CD4-positive, alpha-beta T cell treated with Interleukin-10 for 1 hour (primary cell): ENCODE measurements at places on chromosomes 3 and 15.

DNA sequence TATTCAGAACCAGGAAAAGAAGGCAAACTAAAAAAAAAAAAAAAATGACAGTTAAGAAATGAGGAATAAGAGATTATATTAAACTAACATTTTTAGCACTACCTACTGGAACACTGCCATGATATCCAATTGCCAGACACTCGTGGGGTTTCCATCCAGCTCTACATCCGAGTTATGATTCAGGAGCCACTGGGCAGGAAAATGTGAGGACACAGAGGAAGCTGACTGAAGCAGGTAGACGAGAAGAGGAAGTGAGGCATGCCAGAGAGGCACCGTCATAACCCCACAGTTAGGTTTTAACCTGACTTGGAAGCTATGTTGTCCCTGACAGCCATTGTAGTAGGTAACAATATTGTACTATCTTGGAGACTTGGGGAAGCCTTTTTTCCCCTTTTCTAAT, 495.0 kb downstream of the NLGN1 start:
- no peak for DNase-seq

DNA sequence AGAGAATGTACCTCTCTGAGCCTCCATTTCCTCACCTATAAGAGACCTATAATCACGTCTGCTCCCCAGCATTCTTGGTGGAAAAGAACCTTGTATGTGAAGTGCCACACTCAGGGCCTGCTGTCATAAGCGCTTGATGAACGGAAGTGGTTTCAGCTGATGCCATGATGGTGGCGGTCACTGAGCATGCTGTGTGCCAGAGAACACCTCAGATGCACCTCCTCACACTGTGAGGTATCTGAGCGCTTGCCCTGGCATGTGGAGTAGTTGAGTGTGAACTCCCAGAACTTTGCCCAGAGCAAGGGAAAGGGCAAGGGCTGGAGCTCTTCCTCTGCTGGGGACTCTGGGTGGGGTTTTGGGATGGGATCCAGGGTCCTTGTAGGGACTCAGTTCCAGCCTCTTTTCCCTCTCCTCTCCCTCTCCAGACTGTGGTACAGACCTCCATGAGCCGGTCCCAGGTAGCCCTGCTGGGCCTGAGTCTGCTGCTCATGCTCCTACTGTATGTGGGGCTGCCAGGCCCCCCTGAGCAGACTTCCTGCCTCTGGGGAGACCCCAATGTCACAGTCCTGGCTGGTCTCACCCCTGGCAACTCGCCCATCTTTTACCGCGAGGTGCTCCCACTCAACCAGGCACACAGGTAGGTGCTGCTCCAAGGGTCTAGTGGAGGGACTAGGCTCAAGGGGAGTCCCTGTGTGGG, 2.7 kb downstream of the ABHD14A start:
- peak; percentile 53 for DNase-seq

DNA sequence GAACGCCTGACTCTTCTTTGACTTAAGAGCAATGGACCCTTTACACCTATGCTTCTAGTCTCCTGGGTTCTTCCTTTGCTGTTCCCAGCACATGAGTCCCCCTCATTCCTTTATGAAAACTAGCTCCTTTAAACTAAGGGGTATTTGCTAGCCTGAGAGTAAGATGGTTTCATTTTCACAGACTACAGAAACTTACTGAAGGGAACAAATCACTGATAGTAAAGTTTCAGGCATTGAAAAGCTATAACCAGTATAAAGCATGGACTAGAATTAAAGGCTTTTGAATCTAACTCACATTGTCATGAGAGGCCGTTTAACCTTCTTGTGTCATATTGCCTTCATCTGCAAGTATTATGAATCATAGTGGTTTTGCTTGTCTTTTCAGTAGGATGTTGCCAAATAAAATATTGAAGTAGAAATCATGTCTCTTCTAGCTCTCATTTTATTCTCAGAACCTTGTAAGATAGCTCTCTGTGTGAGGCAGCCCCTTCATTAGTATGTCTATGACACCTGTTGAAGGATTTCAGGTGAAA, 765.9 kb downstream of the NR2F2 start:
- no peak for DNase-seq

GRCh38 chr3:166743481-166744134, 636.5 kb downstream of the ZBBX start:
- no peak for DNase-seq

- DNase-seq = peak; percentile 19
These were observed 494.6 kb downstream of the NTRK3 start for GRCh38 chr15:87761736-87762509.

- no peak for DNase-seq
These were observed 55.1 kb upstream of the ZBTB38 start for GRCh38 chr3:141313093-141313683.

DNA sequence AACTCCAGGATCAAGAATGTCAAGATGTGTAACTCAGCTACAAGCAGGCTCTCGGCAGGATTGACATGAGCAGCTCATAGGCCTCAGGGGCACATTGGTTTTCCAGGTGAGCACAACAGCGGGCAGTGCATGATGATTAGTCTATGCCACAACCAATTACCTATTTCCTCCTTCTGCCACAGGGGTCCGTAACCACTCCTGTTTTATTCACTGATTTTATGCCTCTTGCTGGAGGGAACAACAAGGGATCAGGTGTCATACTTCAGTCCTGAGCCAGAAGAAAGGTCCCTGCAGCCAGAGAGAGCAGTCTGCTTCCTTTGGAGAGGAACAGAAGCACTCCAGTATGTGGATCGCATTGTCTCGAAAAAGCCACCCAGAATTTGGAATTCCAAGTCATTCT, 35.1 kb upstream of the PTPRG start:
- no peak for DNase-seq

DNA sequence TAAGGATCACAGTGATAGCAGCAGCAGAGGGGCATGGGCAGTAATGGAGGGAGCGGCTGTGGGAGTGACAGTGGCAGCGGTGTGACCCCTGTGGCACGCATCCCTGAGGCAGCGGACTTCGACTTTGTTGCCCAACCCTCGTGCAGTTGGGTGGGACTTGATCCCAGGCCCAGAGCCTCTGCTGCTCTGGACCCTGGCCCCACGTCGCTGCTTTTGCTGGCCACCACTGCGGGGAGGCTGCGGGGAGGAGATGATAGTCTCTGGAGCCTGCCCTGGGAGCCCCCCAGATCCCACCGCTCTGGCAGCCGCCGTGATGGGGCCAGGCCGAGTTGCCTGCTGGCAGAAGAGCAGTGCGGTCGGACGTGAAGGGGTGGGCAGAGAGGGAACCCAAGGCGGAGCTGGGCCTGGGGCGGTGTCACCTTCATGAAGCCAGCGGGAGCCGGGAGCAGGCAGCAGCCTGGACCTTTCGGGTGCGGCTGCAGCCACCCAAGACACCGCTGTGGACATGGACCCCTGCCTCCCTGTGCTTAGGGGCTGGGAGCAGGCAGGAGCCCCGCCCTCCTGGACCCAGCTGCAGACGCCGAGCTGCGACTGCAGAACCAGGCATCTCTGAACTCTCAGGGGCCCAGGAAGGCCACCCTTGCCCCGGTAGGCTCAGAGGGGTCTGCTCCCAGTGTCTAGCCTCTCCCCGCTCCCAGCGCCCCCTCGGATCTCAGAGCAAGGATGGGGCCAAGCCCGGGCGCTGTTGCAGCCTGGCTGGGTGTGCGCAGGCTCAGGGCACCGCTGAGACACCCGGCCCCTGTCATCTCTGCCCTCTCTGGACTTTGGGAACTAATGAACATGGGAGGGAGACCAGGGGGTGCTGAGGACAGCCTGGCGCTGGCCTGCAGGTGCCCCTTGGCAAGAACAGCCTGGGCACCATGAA, 38.3 kb downstream of the COMMD2 start:
- DNase-seq = no peak

DNA sequence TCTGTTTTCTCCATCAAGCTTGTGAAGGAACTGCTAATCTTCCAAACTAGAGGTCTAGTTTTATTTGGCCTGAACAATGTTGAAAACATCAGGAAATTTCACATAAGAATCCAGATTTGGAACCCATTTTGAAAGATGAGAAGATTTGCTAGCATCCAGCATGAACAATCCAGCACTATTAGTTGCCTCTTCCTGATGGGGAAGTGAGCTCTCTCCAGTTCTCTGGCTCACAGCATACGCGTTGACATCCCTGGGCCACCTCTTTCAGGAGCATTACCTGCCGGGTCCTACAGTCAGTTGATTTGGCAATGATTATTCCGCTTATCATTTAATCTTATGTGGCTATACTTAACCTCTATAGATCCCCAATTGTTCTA, 10.9 kb downstream of the GPR87 start:
- DNase-seq = no peak

DNA sequence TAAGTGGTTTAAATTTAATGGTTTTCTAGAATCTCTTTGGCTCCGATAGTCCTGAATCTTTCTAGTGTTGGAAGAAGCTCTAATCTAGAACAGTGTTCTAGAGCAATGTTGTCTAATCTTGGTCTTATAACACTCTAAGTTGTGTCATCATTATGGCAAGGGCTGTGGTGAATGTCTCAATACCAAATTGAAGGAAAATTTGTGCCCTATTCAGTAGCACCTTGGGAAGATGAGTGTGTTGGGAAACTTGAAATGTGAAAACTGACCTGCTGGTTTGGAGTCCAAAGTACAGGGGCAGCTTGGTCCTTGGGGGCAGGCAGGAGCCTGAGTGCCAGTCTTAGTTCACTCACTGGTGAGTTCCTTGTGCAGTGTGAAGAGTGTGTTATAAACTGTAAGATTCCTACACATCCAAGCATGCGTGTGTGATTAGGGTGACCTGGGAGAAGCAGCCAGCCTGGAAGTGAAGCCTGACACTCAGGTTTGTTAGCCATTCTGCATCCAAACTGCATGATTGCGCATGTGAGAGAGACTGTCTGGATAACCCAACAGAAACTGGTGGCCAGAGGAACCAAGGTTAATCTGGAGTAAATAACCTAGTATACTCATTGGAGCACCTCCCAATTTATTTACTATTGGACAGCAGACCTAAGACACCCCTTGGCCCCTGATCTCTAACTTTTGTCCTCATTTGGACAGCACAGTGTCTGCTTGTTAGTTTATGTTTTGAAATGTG, 14.6 kb downstream of the ZNF592 start:
- DNase-seq = no peak

GRCh38 chr15:96583671-96584070, 253.2 kb downstream of the NR2F2 start:
- DNase-seq = no peak

GRCh38 chr3:101387351-101387750, 67.0 kb upstream of the IMPG2 start:
- no peak for DNase-seq

- no peak for DNase-seq
These were observed 340.2 kb downstream of the LRRC3B start for GRCh38 chr3:26962492-26963360.

- DNase-seq = no peak
These were observed 9.0 kb downstream of the PODXL2 start for GRCh38 chr3:127637971-127638370.

DNA sequence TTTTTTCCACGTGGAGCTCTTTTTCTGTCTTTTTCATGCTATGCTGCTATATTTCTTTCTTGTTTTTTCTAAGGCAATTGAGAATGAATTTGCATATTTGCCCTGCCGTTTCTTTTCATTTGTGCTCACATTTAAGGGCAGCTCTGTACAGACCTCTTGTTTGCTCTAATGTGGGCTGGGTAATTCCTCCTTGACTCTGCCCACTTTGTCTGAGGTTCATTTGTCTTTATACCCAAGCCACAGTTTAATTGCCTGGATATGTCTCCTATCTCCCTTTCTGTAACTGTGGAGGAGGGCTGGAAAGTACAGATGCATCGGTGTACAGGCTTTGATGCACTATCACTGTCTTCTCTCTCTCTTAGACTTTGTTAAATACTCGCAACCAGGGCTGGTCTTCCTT, 195.9 kb downstream of the EPHB1 start:
- DNase-seq = no peak

DNA sequence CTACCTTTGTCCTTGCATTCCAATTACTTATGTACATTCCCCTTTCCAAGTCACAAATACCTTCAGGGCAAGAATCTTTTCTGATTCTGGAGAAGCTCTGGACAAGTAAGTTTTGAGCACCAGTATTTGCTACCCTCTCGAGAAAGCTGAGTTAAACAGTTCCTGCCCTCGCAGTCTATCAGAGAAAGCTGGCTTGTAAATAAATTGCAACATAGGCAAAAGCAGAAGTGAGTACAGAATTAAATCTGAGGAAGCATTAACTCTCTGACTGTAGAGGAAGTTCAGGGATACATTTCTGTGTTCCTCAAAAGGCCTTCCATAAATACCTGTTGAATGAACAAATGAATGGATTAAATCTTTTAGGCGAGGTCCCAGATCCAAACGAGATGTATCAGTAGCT, 1.2 kb downstream of the OSBPL11 start:
- no peak for DNase-seq

DNA sequence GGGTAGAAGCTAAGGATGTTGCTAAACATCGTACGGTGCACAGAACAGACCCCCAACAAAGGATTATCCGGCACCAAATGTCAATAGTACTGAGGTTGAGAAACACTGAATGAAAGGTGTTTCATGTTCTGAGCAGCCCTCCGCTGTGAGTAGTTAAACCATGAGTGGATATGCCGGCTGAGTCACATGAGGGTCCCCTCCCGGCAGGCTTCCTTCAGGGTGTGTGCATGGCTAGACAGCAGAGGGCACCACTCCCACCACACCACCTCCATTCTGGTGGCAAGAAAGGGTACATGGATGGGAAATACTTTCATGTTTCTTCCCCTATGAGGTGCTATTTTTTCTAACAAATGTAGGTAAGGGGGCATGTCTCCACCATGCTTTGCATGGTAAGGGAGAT, 128.3 kb upstream of the SEMA6D start:
- DNase-seq = no peak

- no peak for DNase-seq
These were observed 30.9 kb downstream of the DAG1 start for GRCh38 chr3:49500732-49501609.

DNA sequence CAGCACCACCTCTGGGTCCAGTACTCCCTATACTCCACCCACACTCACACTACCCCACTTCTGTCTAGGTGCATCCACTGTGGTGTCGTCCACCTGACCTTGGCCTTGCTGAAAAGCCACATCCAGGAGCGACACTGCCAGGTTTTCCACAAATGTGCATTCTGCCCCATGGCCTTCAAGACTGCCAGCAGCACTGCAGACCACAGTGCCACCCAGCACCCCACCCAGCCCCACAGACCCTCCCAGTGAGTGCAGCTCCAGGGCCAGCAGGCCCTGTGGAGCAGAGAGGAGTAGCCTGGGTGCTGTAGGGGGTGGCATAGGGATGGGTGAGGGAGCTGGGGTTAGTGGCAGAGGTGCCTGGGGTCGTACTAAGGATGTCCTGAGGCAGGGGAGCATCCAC, 19.4 kb upstream of the ALPK3 start:
- DNase-seq = no peak

DNA sequence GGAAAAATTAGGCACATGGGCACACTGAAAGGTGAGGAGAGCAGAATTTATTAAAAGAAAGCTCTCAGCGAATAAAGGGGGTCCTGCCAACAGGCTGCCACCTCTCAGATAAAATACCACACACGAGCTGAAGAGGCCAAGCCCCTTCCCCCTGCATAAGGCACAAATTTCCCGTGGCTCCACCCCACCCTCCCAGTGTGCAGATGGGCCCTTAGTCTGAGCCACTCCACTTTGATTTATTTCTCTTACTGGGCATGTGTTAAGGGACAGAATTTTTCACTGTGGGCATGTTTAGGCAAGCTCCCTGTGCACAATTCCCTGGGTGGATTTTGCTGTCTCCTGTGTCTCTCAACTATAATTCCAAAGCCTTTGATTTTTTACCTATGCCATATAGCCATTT, 409.8 kb downstream of the TBL1XR1 start:
- no peak for DNase-seq
